Frontal cortex (tissue), 4 donors: ENCODE measurements at places on chromosomes 6 and 20.

- DNase-seq, result no peak
These were observed 108.6 kb downstream of the BANF2 start for GRCh38 chr20:17808357-17808756.

DNA sequence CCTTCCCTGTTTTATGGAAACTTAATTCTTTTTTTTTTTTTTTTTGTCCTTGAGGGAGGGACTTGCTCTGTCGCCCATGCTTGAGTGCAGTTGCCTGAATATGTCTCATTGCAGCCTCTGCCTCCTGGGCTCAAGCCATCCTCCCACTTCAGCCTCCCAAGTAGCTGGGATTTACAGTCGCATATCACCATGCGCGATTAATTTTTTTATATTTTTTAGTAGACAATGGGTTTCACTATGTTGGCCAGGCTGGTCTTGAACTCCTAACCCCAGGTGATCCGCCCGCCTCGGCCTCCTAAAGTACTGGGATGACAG, 654 bp downstream of the TMEM14C start:
- no peak for DNase-seq

DNA sequence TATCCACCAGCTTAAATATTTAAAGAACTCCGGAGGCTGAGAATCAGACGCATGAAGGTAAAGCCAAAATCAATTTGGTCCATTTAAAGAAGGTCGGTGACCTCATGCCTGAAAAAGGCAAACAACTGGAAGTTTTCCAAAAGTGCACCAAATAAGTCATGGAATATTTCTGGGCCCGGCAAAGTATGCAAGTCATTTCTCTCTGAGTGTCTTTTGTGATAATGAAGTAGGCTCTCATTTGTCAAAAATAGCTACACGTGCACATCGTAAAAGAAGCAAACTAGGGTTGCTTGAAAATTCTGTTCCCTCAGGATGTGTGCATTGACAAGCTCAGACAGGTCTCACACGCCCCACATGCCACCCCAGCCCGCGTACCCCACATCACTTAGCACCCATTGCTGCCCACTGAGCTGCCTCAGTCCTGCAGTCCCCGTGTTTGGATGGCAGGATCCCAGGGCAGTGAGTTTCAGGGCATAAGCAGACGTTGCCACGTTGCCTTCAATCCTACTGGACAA, 20.5 kb upstream of the PYGB start:
- DNase-seq, result no peak

DNA sequence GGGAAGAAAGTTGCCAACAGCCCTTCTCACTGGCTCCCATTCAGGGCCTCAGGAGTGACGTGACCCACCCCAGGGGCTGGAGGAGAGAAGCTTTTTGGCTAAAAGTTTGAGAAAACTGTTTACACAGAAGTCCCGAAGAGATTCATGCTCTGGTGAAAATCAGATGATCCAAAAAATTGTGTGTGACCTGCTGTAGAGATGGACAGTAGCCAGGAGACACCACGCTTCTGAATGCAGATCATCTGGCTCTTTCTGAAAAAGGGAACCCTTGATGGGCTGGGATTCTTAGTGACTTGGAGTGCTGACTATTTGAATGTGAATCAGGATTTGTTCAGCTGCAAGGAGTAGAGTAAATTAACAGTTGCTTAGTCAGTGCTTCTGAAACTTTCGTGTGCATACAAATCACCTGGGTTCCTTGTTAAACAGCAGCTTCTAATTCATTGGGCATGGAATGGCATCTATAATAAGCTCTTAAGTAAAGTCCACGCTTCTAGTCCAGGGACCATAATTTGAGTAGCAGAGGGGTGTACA, 265.1 kb downstream of the PREX1 start:
- DNase-seq, result no peak

DNA sequence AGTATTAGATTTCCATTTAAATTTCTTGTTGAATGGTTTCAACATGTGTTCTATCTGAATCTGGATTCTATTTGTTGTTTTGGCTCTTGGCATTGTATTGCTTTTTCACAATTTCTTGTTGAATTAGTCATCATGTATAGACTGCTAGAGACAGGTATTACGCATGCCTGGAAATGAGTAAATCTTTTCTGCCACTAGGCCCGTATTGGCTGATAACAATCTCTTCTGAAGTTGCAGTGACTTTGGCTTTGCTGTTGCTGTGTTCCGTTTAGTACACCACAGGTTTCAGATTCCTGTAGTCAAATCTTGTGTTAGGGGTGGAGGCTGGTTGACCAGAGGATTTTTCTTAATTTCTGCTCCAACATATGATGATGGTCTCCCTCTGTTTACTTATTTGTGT, 1339.4 kb downstream of the GRIK2 start:
- no peak for DNase-seq

- no peak for DNase-seq
These were observed 35.2 kb downstream of the DOK5 start for GRCh38 chr20:54510541-54511129.

GRCh38 chr6:157107915-157108651, 215.2 kb downstream of the TMEM242 start:
- no peak for DNase-seq

DNA sequence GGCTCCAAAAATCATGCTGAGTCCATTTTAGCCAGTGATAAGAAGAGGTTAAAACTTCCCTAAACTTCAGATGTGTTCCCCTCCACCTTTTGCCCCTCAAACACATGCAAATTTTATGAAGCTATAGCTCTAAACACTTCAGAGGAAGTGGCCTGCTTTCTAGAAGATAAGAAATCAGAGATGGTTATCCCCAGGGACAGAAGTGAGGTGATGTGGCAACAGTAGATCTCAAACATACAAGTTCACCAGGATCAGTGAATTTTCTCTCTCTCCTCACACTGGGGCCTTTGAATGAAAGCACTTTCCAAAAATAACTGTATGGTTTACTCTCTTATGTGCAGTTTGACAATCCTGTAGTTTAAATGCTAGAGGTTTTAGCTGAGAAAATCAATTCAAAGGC, 332.0 kb downstream of the BTBD9 start:
- DNase-seq, result no peak

GRCh38 chr6:71478834-71479541, 190.4 kb downstream of the OGFRL1 start:
- no peak for DNase-seq

GRCh38 chr6:159919800-159920199, 29.0 kb downstream of the MAS1 start:
- DNase-seq, result no peak

GRCh38 chr20:50713657-50714101, 17.7 kb upstream of the PARD6B start:
- no peak for DNase-seq

DNA sequence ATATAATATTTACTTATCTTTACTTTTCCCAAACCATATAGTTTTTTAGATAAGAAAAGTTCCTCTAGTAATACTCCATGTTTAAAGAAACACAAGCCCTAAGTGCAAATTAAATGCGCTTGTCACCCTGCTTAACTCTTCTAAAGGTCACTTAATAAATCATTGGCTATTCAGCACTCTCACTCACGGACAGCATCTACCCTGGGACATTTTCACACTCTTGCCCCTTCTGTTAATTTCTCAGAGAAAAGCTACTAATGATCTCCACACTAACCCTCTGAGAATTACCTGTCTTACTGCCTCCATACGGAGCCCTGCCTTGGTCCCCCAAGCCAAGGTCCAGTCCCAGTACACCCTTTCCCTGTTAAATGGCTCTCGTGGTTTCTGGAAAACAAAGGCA, 102.2 kb downstream of the NRN1 start:
- DNase-seq, result no peak

GRCh38 chr6:150249261-150249660, 106.4 kb downstream of the PPP1R14C start:
- no peak for DNase-seq

DNA sequence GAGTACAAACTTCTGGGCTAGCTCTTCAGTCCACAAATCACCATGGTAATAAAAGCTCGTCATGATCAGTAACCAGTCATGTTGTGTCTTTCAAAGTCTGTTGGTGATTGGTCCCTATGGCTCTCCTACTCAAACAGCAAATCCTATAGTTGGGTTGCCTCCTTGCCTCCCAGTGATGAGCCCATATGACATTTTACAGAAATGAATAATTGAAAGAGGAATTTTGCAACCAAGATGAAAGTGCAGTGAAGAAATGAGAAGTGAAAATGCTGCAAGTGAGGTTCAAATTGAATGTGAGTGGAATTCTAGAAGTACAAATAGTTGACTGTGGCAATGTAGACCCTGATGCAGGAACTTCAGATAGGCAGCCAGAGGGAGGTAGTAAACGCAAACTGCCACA, 5.1 kb upstream of the SIRPD start:
- DNase-seq, result no peak

DNA sequence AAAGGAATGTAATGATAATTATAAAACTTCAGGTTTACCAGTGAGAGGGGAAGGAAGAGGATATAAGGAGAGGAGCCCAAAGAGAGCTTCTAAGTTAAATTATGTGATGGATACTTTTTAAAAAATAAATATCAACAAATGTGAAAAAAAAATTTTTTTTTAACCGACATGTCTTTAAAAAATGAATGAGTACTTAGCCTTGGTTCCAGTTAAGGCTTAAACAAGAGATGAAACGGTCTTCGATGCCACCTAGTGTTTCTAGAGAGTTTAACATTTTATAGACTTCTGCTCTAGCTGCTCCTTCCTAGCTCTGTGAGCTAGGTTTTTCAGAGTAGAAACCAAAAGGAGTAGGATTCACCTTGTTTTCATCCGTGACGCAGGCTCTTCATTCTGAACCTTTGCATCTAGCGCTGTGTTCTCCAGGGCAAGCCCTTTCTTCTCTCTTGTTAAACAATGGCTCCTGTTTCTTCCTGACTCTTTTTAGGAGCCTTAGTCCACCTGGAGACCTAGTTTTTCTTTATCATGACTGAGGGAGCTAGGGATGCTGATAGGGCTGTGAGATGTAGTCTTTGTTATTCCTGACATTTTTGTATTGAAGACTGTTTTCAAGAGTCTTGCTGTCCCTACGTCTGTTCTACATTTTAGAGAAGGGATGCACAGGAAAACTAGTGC, 42.4 kb upstream of the GNRH2 start:
- DNase-seq, result no peak

DNA sequence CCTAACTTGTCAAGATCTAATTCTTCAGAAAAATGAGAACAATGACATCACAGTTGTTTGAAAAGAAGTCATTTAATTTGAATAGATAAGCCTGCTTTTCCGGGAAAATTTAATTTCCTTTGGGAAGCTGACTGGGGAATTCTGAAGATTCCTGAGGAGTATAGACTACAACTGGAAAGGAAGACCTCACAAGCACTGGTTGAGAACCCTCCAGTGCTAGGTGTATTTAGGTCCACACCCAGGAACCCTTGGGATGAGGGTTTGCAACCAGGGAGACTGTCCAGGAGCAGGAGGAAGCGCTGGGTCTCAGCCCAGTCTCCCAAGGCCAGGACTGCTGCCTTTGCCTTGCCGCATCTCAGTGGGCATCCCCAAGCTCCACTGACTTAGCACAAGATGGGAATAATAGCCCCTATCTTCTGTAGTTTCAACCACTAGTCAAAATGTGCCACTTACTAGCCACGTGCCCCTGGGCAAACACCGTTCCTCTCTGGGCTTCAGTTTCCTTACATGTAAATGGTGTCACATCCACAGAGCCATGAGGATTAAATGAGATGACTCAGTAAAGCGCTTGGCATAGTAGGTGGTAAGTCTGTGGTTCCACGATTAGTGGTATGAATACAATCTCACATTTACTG, 6.9 kb upstream of the CD93 start:
- no peak for DNase-seq

DNA sequence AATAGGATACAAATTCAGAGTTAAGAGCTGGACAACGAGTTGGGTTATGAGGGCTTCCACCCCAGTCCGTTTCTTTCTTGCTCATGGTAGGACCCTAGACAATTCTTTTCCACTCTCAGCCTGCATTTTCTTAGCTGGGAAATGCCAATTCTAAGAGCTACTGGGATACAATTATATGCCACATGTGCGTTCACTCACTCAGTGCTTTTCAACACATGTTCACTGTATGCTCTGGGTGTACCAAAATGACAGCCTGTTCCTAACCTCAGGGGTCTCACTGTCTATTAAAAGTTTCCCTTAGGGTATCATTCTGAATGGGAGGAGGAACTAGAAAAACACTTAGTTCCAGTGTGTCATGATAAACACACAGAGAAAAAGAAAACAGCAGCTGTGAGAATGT, 505 bp upstream of the DEFB115 start:
- DNase-seq, result no peak

- no peak for DNase-seq
These were observed 35.8 kb downstream of the NEDD9 start for GRCh38 chr6:11196511-11197174.

DNA sequence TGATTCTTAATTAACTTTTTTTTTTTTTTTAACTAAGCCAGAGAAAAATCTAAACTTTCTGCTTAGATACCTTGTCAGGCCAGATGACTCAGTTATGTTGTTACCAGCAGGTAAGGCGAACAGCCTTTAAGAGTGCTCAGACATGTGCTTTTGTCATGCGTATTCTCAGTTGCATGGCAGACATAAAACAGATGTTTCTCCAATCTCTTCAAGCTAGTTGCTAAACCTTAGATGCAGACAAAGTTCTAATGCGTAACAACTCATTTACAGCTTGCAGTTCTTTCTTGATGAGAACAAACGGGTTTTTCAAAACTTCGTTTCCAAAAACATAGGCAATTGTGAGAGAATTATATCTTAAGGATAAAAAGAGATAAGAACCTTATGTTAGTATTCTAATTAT, 49.6 kb upstream of the GFRAL start:
- DNase-seq, result no peak

DNA sequence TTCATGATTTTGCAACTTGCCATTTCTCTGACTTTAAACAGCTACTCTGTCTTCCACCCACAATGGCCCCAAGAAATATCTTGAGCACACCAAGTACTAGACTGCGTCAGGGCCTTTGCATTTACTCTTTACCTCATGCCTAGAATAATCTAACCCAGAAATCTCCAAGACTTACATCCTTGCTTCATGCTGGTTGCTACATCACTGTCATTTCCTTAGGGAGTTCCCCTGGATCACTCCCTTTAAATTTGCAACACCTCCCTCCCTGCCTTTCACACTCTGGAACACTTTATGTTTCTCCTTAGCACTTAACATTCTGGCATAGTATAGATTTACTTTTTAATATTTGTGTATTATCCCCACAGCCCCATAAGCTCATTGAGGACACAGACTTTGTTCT, 4.9 kb upstream of the ELOVL5 start:
- no peak for DNase-seq

GRCh38 chr6:71656121-71656520, 230.2 kb upstream of the RIMS1 start:
- no peak for DNase-seq

DNA sequence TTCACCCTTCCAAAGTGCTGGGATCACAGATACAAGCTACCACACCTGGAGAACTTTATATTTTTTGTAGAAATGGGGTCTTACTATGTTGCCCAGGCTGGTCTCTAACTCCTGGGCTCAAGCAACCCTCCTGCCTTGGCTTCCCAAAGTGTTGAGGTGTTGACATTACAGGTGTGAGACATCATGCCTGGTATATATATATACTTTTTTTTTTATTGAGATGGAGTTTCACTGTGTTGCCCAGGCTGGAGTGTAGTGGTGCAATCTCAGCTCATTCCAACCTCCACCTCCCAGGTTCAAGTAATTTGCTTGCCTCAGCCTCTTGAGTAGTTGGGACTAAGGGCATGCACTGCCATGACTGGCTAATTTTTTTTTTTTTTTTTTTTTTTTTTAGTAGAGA, 5.4 kb downstream of the FKBP5 start:
- no peak for DNase-seq

- DNase-seq, result peak; percentile 94
These were observed at the start of gene ZNF318 for GRCh38 chr6:43369174-43370002. Gene ZNF318 (minus strand): TSS chr6:43369647. CDS start chr6:43369365, 282 bp downstream.
